ENCODE measurements at places on chromosomes 1 and 21.
A peak's percentile ranks its signal among the peaks of the same experiment; 100 is the strongest.

DNA sequence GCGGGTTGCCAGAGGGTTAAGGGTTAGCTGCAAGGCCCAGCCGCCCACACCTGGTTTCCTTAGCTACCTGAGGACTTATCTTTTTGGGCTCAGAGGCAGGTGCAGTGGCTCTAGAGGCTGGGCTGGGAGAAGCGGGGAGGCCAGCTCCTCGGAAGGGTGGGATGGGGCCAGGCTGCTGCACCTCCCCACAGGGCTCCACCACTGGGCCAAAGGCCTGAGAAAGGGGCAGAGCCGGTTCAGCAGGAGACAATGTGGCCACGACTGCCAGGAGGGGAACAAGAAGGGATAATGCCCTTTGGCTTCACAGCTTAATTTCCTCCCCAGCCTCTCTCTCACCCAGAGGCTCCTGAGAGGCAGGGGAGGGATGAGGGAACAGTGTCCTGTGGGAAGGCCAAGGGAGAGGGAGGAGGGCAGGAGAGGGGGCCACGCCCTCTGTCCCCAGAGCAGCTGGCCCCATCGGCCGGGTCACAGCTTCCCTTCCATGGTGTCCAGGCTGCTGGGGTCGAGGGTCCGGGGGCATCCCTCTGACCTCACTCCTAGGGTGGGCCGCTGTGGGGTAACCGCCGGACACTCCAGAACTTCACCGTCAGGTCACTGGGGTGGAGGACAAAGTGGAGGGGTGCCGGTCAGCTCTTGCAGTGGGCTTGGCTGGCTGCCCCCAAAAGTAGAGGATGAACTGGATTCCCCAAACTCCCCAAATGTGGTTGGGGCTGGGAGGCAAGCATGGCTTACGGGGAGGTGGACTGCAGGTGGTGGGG lies 50.4 kb downstream of the KIF21B start:
- no peak overlapping the region for H3K4me3 ChIP-seq
- no peaks in the 10 kb centered on the region for H3K27me3 ChIP-seq
- DNase-seq = no peak
- no peaks in the 10 kb centered on the region for H3K4me1 ChIP-seq
- H3K27ac ChIP-seq = no peak overlapping the region
- no peaks in the 10 kb centered on the region for H3K36me3 ChIP-seq

DNA sequence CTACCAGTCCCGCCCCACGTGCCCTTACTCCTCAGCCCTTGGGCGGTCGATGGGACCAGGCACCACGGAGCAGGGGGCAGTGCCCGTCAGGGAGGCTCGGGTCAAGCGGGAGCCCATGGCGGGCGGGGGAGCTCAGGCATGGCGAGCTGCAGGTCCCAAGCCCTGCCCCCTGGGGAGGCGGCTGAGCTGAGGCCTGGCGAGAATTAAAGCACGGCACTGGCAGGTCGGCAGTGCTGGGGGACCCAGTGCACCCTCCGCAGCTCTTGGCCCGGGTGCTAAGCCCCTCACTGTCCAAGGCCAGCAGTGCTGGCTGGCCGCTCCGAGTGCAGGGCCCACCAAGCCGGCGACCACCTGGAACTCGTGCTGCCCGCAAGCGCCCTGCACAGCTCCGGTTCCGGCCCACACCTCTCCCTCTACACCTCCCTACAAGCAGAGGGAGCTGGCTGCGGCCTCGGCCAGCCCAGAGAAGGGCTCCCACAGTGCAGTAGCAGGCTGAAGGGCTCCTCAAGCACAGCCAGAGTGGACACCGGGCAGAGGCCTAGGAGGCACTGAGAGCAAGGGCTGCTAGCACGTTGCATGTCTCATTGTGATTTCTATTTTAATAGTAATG lies 166.8 kb upstream of the FMN2 start:
- DNase-seq = no peak
- no peaks in the 10 kb centered on the region for H3K36me3 ChIP-seq
- no peak overlapping the region for H3K4me3 ChIP-seq
- no peaks in the 10 kb centered on the region for H3K4me1 ChIP-seq
- no peak overlapping the region for H3K27ac ChIP-seq

DNA sequence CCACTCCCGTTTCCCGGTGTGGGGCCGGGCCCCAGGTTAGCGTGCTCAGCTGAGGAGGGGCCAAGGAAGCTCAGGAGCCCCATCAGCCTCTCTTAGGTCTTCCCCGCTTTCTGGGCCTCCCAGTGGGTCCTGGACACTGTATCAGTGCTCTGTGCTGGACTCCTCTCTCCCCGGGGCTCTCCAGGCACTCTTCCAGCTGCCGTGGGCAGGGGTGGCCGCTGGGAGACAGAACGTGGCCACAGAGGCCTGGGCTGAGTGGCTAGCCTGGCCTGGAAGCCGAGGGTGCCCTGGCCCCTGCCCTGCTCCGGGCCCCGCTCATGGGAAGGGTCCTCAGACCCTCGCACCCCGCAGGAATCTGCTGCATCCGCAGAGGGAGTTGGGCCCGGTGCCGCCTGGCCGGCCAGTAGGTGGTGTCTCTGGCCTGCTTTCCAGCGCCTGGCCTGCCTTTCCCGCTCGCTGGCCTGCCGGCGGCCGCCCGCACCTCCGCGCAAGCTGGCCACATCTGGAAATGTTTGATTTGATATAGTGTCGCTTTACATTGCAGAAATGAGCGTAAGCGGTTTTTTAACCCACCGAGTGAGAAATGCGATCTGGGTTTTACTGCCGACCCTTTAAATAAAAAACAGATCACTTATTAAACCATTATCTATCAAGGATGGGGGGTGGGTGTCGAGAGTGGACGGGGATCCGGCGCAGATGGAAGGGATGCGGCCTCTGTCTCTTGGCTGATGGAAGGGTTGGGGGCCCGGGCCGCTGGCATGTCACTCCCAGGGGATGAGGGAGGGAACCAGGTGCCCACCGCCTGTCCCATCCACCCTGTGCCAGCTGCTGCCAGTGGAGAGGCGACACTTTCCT lies 74.4 kb upstream of the TTC34 start:
- H3K4me3 ChIP-seq = peak overlapping the region; percentile 52
- no peaks in the 10 kb centered on the region for H3K27me3 ChIP-seq
- H3K27ac ChIP-seq = peak overlapping the region; percentile 60
- DNase-seq = no peak

DNA sequence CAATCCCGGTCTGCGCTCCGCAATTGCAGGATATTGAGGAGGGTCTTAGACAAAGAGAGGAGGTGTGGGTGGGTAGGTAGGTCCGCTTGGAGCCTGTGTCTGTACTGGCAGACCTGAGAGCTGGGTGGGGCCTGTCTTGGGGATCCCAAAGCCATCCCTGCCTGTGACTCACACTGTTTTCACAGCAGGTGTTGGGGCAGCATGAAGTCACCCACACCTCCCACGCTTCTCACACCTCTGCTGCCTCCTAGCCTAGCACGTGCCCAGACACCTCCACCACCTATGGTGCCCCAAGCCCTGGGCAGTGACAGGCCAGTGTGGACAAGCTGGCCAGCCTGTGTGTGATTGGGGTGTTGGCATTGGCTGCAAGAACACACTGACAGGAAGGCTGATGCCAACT lies 65.7 kb upstream of the ECE1 start:
- no peak overlapping the region for H3K27ac ChIP-seq
- H3K4me1 ChIP-seq = no peaks in the 10 kb centered on the region
- H3K36me3 ChIP-seq = no peaks in the 10 kb centered on the region
- no peak for DNase-seq
- H3K4me3 ChIP-seq = no peak overlapping the region

DNA sequence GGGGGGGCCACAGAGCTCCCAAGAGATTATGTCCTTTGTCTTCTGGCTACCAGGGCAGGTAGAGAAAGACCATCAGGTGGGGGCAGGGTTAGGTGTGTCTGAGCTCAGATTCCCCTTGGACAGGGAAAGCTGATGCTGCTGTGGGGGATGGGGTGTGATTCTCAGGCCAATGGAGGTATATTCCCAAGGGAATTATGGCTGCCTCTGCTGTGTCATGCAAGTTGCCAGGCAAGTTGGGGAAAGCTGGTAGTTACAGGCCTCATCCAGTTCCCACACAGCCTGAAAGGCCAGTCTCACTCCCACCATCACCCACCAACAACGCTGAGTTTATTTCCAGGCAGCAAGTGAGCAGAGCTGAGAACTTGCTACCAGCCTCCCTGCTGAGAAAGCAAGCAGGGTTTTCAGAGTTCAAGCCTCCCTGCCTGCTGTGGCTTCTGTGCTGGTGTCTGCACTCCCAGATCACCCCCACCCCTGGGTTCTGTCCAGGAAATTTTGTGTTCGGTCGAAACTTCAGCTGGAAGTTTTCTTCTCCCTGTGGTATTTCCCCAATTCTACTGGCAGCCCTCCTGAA lies 21.3 kb downstream of the IFI16 start:
- H3K4me1 ChIP-seq = no peaks in the 10 kb centered on the region
- no peak for DNase-seq
- H3K27me3 ChIP-seq = no peaks in the 10 kb centered on the region
- no peak overlapping the region for H3K27ac ChIP-seq

DNA sequence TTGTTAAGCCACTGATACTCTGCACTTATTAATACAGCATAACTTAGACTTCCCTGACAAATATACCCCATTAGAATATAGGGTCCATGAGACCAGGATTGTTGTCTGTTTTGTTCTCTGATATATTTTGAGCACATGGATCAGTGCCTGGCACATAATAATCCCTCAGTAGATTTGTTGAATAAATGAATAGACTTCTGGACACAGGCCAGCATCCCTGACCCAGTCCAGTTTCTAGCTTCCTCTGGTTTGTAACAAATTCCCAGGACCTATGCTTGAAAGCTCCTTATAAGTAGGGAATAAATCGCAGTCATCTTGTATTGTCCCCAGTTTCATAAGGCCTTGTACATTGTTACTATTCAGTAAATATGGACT lies 58.2 kb upstream of the GADD45A start:
- no peaks in the 10 kb centered on the region for H3K4me1 ChIP-seq
- no peak overlapping the region for H3K4me3 ChIP-seq
- no peaks in the 10 kb centered on the region for H3K27me3 ChIP-seq
- no peak for DNase-seq
- H3K36me3 ChIP-seq = no peaks in the 10 kb centered on the region

DNA sequence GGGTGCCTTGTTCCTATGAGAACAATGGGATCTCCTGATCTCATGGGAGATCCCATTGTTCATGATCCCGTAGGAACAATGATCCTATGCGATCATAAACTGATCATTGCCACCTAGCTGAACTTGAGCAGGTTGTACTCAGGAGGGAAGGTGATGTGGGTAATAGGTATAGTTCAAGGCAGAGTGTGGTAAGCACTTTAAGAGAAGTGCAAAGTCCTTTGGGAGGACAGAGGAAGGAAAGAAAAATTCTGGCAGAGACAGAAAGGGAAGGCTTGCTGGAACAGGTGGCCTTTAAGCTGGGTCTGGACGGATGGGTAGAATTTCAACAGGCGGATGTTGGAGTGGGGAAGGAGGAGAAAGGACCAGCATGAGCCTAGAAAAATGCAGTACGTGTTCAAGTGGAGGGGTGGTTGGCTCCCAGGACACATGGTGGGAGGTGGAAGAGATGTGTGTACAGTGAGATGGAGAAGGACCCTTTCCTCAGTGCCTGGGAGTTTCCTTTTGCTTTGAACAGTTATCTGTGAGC lies 22.3 kb downstream of the GREM2 start:
- H3K27ac ChIP-seq = no peak overlapping the region
- no peaks in the 10 kb centered on the region for H3K4me1 ChIP-seq
- H3K27me3 ChIP-seq = no peaks in the 10 kb centered on the region
- no peaks in the 10 kb centered on the region for H3K36me3 ChIP-seq

- no peaks in the 10 kb centered on the region for H3K4me1 ChIP-seq
- DNase-seq = no peak
- no peaks in the 10 kb centered on the region for H3K36me3 ChIP-seq
- H3K4me3 ChIP-seq = no peak overlapping the region
- no peak overlapping the region for H3K27ac ChIP-seq
- no peaks in the 10 kb centered on the region for H3K27me3 ChIP-seq
Measured at GRCh38 chr1:117562581-117563491, 43.0 kb upstream of the TENT5C start.

DNA sequence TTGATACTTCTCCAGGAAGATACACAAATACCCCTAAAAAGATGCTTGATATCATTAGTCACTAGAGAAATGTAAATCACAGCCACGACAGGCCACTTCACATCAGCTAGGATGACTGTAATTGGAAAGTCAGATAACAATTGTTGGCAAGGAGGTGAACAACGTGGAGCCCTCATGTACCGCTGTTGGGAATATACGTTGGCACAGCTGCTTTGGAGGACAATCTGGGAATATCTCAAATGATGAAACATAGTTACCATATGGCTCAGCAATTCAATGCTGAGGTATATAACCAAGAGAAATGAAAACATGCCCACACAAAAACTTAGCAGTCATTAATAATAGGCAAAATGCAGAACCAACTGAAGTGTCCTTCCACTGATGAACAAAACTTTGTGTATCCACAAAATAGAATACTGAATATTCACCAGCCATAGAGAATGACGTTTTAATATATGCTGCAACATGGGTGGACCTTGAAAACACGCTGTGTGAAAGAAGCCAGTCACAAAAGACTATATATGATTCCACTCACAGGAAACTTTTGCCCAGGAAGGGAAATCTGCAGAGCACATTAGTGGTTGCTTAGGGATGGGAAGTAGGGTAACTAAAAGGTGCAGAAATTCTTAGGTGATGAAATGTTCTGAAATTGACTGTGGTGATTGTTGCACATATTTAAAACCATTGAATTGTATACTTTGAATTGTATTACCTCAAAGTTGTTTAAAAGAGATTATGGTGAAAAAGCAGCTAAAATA lies 95.4 kb downstream of the AHCTF1 start:
- H3K4me3 ChIP-seq = no peak overlapping the region
- DNase-seq = no peak
- no peaks in the 10 kb centered on the region for H3K27me3 ChIP-seq
- no peaks in the 10 kb centered on the region for H3K4me1 ChIP-seq
- H3K36me3 ChIP-seq = peaks cover 3% of the 10 kb centered on the region

DNA sequence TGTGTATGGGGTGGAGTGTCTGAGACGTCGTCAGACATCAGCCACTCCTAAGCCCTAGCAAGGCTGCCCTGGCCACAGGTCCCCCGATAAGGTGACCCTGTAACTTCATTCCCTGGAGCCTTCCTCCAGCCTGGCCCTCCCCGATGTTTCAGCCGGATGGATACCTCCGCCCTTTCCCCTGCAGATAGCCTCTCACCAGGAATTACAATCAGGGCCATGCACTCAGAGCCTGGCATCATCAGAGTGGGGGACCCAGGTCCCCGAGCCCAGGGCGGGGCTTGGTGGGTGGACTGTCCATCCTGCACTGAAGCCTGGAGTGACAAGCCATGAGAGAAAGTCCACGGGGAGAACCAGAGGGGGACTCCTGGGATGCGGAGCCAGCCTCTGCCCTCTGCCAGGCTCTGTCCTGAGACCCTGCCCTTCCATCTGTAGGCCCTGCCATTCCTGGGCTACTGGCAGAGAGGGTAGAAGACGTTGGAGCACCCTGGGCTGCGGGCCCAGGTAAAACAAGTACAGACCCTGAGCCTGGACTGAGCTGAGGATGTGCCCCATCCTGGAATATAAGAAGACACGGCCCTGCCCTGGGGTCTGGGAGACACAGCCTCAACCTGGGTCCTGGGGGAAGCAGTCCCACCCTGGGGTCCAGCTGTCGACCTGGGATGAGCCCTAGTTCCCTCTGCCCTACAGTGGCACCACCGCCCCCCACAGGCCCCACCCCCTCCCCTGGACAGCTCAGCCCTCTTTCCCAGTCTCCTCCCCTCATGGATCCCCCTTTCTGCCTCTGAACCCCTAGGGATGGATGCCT lies 16.8 kb upstream of the ARF1 start:
- no peaks in the 10 kb centered on the region for H3K36me3 ChIP-seq
- no peak overlapping the region for H3K27ac ChIP-seq
- H3K4me1 ChIP-seq = no peaks in the 10 kb centered on the region
- DNase-seq = peak; percentile 56
- H3K4me3 ChIP-seq = no peak overlapping the region

All from ascending aorta (tissue), 2 donors.